ENCODE measurements at places on chromosomes 11 and 22.

- DNase-seq, result no peak
These were observed 74.1 kb upstream of the CHRM4 start for GRCh38 chr11:46465683-46466082.

DNA sequence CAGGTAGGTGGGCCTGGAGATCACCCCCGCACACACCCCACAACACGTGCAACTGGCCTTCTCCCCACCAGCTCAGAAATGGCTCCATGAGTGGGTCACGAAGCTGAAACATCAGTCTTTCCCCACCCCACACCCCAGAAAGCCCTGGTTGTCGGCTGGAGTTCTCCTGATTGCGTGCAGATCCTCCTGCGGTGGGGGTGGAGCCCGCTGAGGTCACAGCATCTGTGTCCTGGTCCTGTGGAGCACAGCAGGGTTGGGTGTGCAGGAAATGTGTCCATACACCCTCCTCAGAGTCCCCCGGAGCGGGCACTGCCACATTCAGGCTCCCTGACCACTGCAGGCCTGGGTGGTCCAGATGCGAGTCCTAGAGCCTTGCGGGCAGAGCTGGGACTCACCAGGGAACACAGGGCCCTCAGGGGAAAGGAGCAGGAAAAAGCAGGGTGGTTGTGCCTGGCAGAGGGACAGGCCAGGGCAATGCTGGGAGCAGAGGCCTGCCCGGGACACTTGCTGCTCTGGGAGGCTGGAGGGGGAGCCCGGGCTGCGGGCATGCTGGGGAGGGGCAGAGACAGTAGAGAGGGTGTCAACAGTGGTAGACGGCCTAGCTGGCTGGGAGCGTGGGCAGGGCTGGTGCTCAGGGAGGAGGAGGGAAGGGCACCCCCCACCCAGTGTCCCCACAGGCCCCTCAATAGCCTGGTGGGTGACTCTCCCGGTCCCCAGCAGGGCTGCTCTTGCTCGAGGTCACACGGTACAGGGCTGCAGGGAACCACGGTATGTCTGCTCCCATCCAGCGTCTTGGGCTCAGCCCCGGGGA, 42.4 kb upstream of the PPARA start:
- DNase-seq, result peak; percentile 56

DNA sequence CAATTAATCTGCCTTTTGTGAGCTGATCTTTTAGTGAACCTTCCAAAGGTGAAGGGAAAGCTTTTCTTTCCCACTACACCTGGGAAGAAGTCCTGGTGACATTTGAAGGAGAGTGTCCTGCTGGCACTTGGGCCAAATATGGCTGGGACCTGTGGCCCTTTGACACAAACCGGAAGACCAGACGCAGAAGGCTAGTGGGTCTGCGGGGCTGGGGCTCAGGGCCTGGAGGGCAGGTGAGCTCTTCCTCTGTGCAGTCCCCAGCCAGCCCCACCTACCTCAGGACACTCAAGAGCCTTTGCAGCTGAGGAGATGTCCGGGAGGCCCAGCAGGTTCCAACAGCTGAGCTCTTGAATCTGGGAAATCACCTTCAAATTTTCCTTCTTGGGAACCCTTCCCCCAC, 138.0 kb upstream of the THY1 start:
- DNase-seq, result no peak

DNA sequence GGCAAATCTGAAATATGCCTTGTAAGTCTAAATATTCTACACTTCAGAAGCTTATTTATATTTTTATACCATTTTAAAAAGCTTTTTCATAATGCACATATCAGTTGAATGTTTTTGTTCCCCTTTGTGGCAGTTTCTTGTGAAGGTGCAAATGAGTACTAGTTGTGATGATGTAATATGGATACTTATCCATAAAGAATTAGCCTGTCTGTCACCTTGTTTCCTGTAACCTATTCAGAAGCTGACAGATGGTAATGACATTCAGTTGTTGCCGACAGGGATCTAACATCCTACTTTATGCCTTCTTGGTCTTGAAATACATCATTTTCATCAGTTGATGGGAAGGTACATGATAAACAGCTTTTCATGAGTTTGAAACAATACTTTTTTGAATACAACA, 2.9 kb downstream of the QSER1 start:
- DNase-seq, result no peak

DNA sequence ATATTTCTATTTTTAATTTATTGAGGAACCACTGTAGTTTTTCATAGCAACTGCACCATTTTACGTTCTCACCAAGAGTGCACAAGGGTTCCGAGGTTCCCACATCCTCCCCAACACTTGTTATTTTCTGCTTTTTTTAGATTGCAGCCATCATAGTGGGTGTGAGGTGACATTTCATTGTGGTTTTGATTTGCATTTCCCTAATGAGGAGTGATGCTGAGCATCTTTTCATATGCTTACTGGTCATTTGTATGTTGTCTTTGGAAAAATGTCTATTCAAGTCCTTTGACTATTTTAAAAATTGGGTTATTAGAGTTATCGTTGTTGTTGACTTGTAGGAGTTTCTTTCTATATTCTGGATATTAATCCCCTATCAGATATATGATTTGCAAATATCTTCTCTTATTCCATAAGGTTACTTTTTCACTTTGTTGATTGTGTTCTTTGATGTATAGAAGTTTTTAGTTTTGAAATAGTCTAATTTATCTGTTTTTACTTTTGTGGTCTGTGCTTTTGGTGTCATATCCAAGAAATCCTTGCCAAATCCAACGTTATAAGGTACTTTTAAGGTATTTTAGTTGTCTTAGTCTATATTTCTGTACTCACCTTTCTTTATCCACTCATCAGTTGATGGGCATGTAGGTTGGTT, 9.0 kb downstream of the NEAT1 start:
- DNase-seq, result no peak

GRCh38 chr22:50437511-50438304, 37.1 kb downstream of the SBF1 start:
- no peak for DNase-seq

DNA sequence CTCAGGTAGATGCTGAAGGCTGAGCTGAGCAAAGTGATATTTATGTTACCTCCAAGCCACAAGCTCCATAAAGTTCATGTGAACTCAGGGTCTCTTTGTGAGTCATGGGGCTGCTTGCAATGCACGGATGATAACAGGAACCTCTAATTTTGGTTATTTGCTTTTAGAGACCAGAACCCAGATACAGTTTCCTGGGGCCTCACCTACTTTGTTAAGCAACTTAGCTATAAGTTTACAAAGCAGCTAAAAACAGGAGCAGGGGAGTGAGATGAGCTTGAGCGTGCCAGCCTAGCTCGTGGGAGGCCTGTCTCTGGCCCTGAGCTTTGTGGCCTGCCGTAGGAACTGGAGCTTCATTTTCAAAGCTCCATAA, 29.2 kb downstream of the SREBF2 start:
- DNase-seq, result no peak

DNA sequence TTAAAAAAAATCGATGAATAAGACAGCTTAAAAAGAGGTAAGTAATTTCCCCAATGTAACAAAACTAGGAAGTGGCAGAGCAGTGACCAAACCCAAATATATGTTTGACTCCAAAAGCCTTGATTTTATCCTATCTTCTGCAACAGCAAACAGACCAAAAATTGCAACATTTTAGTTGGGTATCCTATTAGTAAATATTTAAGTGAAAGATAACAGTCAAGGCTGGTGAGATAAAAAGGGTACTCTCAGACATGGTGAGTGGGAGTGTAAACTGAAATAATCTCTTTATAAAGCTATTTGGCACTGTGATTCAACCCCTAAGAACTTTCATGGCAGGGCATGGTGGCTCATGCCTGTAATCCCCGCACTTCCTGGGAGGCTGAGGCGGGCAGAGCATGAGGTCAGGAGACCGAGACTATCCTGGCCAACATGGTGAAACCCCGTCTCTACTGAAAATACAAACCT, 1.9 kb upstream of the RDX start:
- DNase-seq, result no peak

- DNase-seq, result no peak
These were observed 123.1 kb downstream of the CCDC81 start for GRCh38 chr11:86497836-86498235.

DNA sequence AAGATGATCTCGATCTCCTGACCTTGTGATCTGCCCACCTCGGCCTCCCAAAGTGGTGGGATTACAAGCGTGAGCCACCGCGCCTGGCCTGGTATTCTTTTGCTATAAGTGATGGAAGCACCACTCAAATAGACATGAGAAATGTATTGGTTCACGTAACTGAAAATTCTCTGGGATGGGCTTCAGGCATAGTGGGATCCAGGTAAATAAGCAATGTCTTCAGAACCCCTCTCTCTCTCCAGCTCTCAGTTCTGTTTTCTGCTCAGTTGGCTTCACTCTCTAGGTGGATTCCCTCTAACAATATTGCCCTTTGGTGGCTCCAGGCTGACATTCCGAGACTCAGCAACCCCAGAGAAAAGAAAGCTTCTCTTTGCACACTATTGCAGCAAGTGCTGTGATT, 889 bp upstream of the LHFPL7 start:
- no peak for DNase-seq

DNA sequence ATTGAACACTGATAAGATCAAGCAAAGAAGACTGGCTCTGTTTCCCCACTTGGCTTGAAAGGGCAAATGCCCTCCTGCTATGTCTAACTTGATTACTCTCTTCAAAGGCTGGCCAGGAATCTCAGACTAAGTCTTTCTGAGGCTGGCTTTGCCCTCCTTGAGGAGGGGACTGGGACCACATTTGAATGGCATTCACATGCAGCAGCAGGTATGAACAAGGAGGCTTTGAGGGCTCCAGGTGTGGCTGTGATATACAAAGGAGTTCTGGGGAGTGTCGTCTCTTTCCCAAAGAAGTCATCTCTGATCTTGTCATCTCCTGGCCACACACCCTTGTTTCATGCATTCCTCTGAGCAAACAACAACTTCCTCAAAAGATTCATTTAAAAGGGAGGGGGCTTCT, 130.8 kb downstream of the ARL14EP start:
- DNase-seq, result no peak

- DNase-seq, result no peak
These were observed 922 bp downstream of the HNRNPUL2 start for GRCh38 chr11:62726156-62726914.

Data from fibroblast of skin of scalp (primary cell).